ENCODE measurements at places on chromosomes 2 and 18.

- H3K4me1 ChIP-seq = no peaks in the 10 kb centered on the region
- no peak overlapping the region for H3K27ac ChIP-seq
- no peaks in the 10 kb centered on the region for H3K36me3 ChIP-seq
These were observed 249.5 kb downstream of the SLC4A3 start for GRCh38 chr2:219876931-219877330.

- H3K4me3 ChIP-seq = no peak overlapping the region
- no peak for DNase-seq
- no peaks in the 10 kb centered on the region for H3K27me3 ChIP-seq
- no peaks in the 10 kb centered on the region for H3K4me1 ChIP-seq
These were observed 52.8 kb downstream of the GALNT1 start for GRCh38 chr18:35634323-35634722.

- H3K36me3 ChIP-seq = peaks cover 11% of the 10 kb centered on the region
- no peak overlapping the region for H3K4me3 ChIP-seq
- no peak overlapping the region for H3K27ac ChIP-seq
- H3K4me1 ChIP-seq = peaks cover 5% of the 10 kb centered on the region
- DNase-seq = no peak
- H3K27me3 ChIP-seq = no peaks in the 10 kb centered on the region
These were observed 97.2 kb downstream of the PIK3C3 start for GRCh38 chr18:42052122-42052708.

GRCh38 chr2:39080152-39080551, 40.7 kb downstream of the SOS1 start:
- H3K36me3 ChIP-seq = no peaks in the 10 kb centered on the region
- no peak for DNase-seq
- no peaks in the 10 kb centered on the region for H3K27me3 ChIP-seq
- H3K4me1 ChIP-seq = peaks cover 35% of the 10 kb centered on the region
- H3K27ac ChIP-seq = no peak overlapping the region
- H3K4me3 ChIP-seq = no peak overlapping the region

All from thoracic aorta (tissue), 2 donors.